Naive thymus-derived CD4-positive, alpha-beta T cell (primary cell): ENCODE measurements at places on chromosomes 2 and 18.

DNA sequence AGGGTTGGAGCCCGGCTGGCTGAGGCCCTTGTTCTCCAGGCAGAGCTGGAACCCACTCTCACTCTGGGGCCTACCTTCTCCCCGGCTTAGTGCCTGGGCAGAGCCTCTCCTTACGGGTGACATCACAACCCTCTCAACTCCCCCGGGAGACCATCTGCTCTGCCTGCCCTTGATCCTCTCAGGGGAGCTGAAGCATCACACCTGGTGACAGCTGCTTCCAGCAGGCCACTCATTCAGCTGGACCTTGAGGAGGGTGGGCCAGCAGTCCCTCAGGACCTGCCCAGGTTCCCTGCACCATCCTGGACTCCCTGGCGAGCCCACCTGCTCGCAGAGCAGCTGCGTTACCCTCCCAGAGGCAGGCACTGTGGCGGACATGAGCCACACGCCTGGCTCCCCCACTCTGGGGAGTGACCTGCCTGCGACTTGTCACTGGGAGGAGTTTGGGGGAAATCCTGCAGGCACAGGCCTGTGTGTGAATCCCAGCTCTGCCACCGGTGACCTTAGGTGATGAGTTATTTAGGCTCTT is 13.1 kb downstream of the HS6ST1 start:
- DNase-seq, result no peak

DNA sequence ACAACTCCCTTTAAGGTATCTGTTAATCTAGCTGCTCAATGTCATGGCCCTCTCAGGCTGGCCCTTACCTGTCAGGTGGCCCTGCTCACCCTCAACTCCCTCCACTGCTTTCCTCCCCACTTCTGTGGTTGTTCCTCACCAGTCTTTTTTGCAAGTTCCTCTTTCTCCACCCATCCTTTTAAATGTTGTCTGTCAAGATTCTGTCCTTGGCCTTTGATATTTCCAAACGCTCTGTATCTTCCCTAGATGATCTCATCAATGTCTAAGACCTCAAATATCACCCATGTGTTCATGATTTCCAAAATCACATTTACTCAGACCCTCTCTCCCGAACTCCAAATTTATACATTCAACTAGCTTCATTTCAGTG is 3.5 kb downstream of the PTPN2 start:
- no peak for DNase-seq

GRCh38 chr2:229857634-229858033 is 64.2 kb downstream of the TRIP12 start:
- no peak for DNase-seq

DNA sequence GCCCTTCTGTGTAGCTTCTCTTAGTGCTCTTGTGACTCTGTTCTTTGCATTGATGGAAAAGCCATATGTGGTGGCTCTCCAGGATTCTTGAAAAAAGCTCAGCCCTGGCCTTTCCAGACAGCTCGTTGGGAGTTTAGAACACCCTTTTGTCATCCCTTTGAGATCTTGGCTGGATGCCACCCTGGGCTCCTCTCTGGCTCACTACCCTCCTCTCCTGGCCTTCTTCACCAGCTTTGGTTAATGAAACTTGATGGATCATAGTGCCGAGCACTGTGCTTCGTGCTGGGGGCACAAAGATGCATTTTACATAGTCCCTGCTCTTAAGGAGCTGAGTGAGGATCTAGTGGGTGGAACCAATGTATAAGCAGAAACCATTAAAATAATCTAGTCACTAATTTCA is 15.6 kb upstream of the FHOD3 start:
- no peak for DNase-seq

DNA sequence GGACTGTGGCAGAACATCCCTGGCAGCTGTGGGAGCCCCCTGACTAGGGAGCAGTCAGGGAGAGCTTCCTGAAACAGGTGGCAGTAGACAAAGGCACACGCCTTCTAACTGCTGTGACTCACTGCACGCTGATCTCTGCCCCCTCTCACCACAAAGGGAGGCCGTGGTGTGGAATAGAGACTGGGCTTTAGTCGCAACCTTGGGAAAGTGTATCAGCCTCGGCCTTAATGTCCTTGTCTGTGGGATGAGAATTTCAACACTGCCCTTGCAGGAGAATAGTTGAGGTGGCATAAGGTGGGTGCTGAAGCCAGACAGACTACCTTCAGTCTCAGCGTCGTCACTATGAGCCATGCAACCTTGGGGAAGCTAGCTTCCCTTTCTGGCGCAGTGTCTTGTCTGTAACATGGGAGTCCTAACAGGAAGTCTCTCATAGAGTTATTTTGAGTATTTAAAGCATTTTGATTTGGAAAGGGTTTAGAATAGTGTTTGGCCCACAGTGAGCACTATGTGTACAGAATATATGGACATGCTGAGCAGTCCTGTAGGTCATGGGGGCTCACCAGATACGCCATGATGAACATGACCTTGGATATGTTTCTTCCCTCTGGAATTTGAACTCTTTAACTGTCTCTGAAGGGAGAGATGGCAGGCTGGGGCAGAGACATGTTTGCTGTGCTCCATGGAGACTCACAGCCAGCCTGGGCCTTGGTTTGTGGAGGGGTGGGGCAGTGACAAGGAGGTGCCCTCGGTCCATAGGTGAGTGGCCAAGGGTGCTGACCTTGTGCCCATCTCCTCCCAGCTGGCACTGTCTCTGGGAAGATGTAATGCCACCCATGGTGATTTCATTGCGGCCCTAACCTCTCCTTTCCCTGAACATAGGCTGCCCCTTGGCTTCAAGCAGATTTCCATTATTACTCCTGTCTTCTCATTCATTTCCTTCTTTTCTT is 29.5 kb upstream of the SMAD7 start:
- DNase-seq, result no peak

GRCh38 chr2:70977605-70978205 is 725 bp upstream of the ANKRD53 start:
- DNase-seq, result peak; percentile 30

- no peak for DNase-seq
Measured at GRCh38 chr2:84217456-84217855, 241.6 kb downstream of the SUCLG1 start.

GRCh38 chr18:7727361-7728076 is 160.4 kb downstream of the PTPRM start:
- DNase-seq, result no peak

GRCh38 chr2:68948710-68949109 is 4.0 kb downstream of the GKN2 start:
- DNase-seq, result no peak

DNA sequence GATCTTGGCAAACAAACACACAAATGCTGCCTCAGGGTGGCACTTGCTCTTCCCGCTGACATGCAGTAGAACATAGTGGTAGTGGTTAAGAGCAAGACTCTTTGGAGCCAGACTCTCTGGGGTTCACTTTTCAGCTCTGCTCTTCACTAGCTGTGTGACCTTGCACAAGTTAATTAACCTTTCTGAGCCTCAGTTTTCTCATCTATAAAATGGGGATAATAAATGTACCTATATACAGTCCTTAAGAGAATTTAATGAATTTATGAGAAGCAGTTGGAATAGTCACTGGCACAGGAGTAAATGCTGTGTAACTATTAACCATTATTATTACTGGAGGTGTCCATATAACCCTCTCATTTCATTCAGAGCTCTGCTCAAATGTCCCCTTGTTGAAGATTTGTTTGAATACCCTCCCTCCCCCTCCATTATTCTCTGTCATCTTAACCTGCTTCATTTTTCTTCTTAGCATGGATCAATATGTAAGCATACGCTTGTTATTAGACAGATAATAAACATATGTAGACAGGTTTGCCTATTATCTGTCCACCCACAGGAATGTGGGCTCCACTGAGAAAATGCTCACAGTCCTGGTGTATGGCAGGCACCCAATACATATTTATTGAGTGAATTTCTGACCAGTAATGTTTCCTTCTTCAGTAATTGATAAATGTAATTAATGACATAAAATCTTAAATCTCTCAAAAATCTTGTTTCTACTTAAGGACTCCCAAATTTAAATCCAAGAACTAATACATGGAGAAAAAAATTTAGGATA is 64.5 kb downstream of the TSPYL6 start:
- no peak for DNase-seq

- DNase-seq, result no peak
Measured at GRCh38 chr2:120533625-120534024, 187.7 kb downstream of the INHBB start.
